ENCODE measurements at places on chromosomes 5 and 9. TPM values are rescaled to one million over a fixed set of nuclear protein-coding genes. Genes with fewer than 3 reads are reported as not detected.

DNA sequence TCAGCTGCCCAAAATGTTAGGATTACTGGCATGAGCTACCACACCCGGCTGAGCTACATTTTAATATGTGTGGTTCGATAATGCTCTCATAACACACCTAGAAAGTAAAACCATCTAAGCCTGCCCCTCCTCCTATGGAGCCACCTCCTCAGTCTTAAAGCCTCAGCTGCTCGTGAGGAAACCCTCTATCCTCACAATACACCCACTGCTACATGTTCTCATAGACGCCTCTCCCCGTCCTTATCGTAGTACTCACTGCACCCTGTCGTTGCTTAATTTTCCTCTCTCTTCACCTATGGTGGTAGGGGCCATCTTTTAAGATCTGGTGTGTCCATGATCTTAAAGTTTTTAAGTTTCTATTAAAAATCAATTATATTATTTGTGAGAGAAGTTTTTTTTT is 72.9 kb downstream of the RCL1 start:
- no peak for DNase-seq

- peak; percentile 69 for DNase-seq
Measured at GRCh38 chr5:94174748-94175411, 433.5 kb upstream of the POU5F2 start.

The CTSV gene
- 0.54 TPM for total RNA-seq

The TAF11L5 gene
- not detected for total RNA-seq

GRCh38 chr5:481347-481746 is 38.4 kb downstream of the EXOC3 start:
- DNase-seq, result no peak

DNA sequence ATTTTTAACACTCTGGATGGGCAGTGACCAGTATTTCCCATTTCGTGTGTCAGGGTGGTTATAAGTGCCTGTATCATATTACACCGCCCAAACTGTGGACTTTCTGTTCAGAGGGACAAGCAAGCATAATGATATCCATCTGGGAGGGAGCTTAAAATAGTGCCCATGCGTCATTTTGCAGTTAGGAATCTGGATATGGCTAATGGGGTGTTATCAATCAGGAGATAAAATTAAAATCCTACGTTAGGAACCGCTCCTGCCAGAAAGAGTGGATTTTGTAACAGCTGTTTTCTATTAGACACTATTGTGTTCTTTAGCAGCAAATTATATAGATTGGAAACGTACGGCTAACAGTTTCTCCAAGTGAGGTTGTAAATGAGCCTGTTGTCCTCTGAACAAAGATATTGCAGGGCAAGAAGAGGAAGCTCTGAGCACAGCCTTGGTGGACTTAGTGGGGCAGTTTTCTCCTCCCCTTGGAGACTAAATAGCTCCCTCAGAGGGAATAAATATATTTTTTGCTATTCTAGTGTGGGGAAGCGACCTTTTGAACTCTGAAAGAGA is 160.4 kb downstream of the SPATA31D1 start:
- peak; percentile 89 for DNase-seq

- DNase-seq, result no peak
Measured at GRCh38 chr5:54628050-54628449, 110.5 kb downstream of the SNX18 start.

The PAEP gene
- not detected for total RNA-seq

DNA sequence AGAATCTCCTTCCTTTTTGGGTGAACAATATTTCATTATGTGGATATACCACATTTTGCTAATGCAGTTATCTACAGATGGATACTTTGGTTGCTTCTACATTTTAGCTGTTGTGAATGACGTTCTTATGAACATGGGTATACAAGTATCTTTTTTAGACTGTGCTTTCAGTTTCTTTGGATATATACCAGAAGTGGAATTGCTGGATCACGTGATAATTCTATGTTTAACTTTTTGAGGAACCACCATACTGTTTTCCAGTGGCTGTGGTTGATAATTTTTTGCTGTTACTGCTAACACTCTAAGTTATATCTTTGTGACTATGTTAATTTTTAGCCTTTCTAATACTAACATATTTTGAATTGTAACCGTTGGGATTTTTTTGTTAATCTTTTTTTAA is 12.5 kb downstream of the WDR70 start:
- no peak for DNase-seq

The LCN1 gene
- total RNA-seq, result not detected
